EH (cell line): ENCODE measurements at places on chromosomes 4 and X.
A peak's percentile ranks its signal among the peaks of the same experiment; 100 is the strongest.

- DNase-seq, result peak; percentile 65
Observed at GRCh38 chr4:22385611-22386011, 130.3 kb downstream of the ADGRA3 start.

DNA sequence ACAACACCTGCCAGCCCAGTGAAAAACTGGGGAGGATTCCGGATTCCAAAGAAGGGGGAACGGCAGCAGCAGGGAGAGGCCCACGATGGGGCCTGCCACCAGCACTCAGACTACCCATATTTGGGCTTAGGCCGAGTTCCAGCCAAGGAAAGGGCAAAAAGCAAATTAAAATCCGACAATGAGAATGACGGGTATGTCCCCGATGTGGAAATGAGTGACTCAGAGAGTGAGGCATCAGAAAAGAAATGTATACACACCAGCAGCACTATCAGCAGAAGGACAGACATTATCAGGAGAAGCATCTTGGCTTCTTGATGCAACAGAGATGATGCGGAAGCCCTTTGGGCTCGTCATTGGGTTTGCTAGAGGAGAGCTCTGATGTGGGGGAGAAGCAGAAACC, 62.4 kb downstream of the JADE1 start:
- DNase-seq, result peak; percentile 99

DNA sequence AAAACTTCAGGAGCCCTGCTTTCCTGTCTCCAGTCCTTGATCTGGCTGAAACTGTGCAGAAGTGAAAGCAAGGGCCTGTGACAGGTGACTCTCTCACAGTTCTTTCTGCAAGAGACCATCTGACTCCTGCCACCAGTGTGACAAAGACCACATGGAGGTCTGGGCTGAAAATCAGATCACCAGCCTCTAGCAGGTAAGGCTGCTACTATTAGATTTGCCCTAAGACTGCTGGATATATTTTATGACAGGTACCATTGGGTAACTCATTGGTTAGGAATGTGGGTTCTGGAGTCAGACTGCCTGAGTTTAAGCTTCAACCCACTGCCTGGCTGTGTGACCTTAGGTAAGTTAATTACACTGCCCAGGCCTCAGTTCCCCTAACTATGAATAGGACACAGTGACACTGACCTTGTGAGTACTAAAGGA, 163.3 kb upstream of the SLC7A11 start:
- peak; percentile 22 for DNase-seq

GRCh38 chr4:7773401-7774180, 166.1 kb downstream of the AFAP1 start:
- DNase-seq, result no peak

DNA sequence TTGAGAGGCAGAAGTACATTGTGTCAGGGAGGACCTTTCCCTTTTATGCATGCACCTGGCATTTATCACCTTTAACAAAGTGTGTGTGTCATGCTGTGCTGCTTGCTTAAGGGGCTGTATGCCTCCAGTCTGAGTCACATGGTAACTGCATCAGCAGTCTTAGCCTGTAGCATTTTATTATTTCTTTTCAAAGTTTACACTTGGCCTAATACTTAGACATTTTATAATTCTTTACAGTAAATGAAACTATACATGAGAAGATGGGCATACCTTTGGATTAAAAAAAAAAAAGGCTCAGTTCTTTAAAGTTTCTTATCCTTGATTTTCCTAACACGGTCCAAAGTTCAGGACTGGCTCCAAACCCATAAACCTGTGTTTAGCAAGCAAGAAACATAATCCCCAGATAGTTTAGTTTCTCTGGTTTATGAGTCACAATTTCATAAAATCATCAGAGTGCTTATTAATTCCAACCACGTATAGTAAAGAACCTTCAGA, 14.6 kb downstream of the NPNT start:
- DNase-seq, result no peak

DNA sequence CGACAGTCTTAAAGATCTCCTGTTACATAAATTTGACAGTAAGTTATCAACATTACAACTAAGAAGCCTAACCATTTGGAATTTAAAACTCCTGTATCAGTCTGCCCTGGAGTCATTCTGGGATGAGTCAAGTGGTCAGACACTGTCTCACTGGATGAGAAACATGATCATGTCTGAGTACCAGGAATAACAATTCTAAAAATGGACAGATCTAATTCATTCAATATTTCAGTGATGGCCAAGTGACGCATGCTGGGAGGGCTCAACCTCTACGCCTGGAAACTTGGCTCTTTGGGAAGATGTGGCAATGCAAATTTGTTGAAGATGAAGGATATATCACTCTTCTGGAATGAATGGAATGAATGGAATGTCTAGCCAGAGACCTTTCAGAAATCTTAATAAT, 1427.2 kb downstream of the STIM2 start:
- DNase-seq, result peak; percentile 100

DNA sequence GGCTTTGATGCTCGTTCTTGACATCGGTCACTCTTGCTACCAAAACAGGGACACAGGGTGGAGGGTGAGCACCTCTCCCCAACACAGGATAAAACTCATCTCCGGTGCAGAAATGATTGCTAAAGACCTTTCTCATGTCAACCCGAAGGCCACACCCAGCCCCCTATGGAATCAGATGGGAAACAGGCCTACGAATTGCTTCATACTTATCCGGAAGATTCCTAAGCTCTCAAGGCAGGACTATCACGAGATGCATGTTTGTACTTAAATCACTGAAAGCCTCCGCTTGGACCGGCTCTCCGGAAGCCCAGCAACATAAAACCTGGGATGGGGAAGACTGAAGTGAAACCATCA, 74.9 kb downstream of the MTMR1 start:
- DNase-seq, result no peak

DNA sequence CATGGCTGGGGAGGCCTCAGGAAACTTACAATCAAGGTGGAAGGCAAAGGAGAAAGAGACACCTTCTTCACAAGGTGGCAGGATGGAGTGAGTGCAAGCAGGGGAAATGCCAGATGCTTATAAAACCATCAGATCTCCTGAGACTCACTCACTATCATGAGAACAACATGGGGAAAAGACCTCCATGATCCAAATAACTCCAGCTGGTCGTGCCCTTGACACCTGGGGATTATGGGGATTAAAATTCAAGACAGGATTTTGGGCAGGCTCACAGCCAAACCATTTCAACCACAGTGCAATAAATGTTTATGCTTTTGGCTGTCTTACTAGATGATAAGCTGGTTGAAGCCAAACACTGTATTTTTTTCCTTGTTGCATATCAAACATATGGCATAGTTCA, 1112.4 kb downstream of the STIM2 start:
- DNase-seq, result no peak

DNA sequence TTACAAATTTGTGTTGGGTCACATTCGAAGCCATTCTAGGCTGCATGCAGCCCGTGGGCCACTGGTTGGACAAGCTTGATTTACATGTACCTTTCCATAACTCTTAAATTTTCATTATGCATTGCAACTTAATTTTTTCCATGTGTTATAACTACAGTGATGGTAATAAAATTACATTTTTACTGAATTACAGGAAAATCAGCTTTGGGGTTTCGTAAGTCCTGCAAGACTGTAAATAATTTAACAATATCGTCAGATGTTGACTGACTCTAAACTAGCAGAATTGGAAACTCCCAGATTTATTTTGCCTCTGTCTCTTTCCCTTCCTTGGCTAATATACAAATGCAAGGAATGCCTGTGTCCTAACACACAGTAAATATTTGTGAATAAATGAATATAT, 88.0 kb upstream of the RAPGEF2 start:
- DNase-seq, result no peak

DNA sequence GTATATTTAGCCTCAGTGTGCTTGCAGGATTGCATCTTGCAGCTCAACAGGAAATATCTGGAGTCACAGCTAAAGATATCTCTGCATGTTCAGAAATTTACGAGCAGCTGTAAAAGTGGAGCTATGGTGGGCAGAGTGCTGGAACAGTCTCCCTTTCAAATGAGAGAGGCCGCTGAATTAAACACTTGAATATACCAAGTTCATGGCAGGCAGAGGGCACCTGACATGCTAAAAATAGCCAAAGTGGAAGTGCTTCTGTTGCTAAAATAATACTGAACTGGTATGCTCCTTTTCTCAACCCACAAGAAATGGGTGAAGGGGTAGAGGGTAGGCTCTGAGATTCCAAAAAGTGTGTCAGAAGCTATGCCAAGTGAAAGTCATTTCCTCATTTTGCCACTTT, 98.1 kb downstream of the MGST2 start:
- peak; percentile 49 for DNase-seq

- no peak for DNase-seq
Observed at GRCh38 chr4:155143512-155143911, 64.9 kb upstream of the NPY2R start.

- no peak for DNase-seq
Observed at GRCh38 chr4:103923551-103923950, 203.8 kb upstream of the TACR3 start.

DNA sequence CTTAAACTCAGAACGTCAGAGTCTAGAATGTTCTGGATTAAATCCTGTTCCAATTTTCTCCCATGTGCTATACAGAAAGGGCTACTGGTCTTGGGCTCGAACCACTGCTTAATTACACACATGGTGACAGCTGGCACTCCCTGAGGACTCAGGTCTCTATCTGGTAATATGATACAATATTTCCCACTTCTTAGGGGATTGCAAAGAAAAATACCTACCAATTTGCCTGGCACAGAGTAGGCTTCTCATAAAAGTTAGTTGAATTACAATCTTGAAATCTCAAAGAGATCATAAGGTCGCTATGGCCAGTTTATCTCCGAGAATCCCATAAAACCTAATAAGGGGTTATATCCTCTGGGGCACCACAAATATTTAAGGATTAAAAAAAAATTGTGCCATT, 8.6 kb downstream of the GPM6B start:
- DNase-seq, result no peak

DNA sequence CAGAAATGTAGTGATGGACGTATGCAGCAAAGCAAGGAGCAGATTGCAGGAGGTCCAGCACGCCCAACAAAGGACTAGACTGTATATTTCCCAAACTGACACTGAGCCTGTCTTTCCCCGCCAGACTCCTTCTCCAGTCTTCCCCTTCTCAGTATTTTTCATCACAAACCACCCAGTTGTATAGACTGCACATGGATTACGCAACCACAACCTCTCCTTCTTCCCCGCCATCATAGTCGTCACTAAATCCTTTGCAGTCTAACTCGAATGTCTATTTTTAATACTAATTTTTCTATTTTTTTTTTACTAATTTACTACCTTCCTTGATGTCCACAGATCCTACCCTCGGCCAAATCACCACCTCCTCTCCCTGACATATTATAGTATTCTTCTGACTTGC, 105.4 kb downstream of the MTNR1A start:
- no peak for DNase-seq

DNA sequence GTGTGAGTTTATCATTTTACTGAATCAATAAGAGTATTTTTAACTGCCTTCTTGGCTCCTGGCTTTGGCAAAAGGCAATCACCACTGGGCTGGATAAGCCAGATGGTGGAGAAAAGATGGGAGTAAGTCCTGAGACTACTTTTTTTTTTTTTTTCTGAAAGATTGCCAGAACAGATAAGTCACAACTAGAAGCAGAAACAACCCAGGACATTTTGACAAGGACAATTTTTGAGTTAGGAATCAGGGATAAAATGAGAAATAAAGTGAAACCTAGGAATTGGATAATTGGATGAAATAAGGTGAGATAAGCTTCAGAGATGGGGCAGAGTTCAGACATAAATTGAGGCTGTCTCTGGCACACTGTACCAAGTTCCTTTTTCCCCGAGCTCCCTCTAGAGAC, 471.0 kb downstream of the KLHL13 start:
- DNase-seq, result no peak

- DNase-seq, result no peak
Observed at GRCh38 chr4:40270609-40271008, 64.5 kb upstream of the CHRNA9 start.

GRCh38 chrX:144637731-144638130, 609.6 kb upstream of the SPANXN1 start:
- DNase-seq, result no peak

- DNase-seq, result peak; percentile 91
Observed at GRCh38 chrX:10103023-10103422, 53.8 kb upstream of the CLCN4 start.

- no peak for DNase-seq
Observed at GRCh38 chr4:34485252-34485651, 1759.1 kb downstream of the ARAP2 start.

DNA sequence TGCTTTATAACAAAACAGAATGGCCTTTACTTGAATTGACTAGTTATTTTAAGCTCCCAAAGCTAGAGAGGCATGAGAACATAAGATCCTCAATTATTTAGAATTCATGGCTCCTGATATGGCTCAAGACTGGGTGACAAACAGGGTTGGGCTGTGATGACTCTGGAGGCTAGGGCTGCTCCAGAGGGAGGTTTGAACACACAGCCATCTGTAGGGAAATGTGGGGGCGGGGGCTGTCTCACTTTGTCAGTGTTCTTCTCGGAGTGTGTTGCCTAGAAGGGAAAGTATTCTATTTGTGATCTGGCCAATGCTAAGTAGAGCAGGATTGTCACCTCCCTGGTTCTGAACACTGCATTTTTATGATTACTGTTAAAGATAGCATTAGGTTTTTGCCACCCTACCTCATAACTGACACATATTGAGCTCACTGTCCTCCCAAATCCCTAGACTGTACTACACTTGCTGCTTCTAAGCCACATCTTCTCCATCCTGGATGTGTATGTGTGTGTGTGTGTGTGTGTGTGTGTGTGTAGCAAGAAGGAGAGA, 45.9 kb downstream of the VSIG4 start:
- no peak for DNase-seq

- DNase-seq, result no peak
Observed at GRCh38 chrX:34624416-34624815, 32.7 kb downstream of the TMEM47 start.

DNA sequence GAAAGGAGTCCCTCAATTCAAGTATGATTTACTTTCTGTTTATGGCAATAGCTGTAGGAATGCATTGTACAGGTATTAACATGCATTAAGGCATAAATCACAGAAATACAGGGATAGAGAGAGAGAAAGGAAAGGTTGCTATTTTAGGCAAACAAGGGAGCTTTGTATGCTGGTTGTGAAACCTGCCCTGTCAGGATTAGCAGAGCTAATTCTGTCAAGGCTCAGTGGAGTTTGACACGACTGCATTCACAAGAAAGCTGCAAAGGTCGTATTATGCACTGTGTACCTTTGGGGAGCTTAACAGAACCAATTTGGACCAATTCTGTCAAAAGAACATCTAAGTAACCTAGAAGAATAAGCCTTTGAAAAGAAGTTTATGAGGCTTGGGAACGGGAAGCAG, 239.3 kb downstream of the GRIA2 start:
- no peak for DNase-seq

- DNase-seq, result peak; percentile 50
Observed at GRCh38 chr4:40613456-40613855, 16.2 kb downstream of the RBM47 start.

- peak; percentile 78 for DNase-seq
Observed at GRCh38 chrX:29662759-29663503, 552.4 kb upstream of the MAGEB2 start.

- no peak for DNase-seq
Observed at GRCh38 chrX:15812192-15812938, 22.1 kb downstream of the ZRSR2 start.

DNA sequence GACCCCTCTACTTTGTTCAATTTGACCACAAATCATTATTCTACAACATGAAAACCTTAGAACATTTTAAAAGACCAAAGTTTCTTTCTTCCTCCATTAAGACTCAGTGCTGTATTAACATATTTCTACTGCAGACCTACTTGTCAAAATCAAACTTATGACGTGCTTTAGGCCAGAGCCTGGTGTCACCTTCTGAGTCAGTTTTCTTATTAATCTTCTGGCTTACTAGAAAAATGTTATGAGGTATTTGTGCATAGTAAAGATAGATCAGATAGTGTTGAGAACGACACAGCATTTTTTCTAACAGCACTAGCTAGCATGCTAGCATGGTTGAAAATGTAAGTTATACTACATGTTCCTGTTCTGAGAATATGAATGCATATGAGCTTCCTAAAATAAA, 333.6 kb upstream of the FAM241A start:
- DNase-seq, result no peak
